ENCODE measurements at places on chromosomes 6 and 20.
A peak's percentile ranks its signal among the peaks of the same experiment; 100 is the strongest.

GRCh38 chr6:121302882-121303281 is 31.4 kb downstream of the TBC1D32 start:
- no peak for DNase-seq

- peak; percentile 79 for DNase-seq
Observed at GRCh38 chr6:149864578-149865535, 698 bp upstream of the LRP11 start.

- DNase-seq, result peak; percentile 88
Observed at GRCh38 chr6:155062866-155063341, 67.8 kb downstream of the TIAM2 start.

GRCh38 chr6:11552442-11552841 is 14.9 kb downstream of the TMEM170B start:
- DNase-seq, result no peak

GRCh38 chr20:45010399-45010828 is 44.1 kb downstream of the STK4 start:
- DNase-seq, result peak; percentile 89

DNA sequence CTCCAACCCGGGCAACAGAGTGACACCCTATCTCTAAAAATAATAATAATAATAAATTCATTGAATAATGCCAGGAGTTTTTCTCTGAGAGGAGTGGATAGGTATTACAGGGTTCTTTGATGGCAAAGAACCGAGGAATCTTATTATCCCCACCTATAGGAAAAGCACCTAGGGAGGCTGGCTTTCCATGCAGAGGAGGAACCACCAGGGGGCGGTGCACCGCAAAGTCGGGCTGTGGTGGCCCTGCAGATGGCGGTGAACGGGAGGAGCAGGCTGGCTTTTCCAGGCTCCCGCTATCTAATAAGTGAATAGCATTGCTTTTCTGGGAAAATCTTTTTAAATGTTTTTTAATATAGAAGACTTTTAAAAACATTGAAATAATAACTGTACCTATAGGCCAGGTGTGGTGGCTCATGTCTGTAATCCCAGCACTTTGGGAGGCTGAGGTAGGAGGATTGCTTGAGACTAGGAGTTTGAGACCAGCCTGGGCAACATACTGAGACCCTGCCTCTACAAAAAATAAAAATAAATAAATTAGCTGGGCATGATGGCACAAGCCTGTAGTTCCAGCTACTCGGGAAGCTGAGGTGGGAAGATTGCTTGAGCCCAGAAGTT is 864.2 kb downstream of the KIF16B start:
- no peak for DNase-seq

DNA sequence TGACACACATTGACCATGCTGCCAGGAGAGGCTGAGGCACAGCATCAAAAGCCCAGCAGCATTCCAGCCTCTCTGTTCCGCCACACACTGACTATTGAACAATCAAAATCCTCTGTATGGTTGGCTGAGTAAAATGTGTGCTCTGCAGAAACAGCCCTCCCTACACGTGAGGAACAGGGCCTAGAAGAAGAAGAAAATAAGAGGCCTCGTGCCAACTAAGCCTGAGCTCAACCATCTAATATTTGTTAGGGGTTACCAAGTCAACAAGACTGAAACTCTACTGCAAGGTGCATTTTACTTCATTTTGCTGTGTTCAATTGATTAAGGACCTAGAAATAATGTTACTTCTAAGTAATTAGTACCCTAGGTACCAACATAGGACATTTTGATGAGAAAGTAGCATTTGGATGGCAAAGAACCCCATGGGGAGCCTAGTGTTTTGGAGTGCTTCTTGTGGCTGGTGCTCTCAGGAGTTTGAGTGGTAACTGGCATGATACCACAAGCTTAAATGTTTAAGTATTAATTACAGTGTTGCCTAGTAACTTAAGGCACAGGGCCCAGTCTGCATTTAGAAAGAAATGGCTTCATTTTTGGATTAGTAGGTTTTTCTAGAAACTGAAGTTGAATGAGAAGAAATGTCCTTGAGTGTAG is 146.6 kb upstream of the PLN start:
- no peak for DNase-seq

- no peak for DNase-seq
Observed at GRCh38 chr20:62628691-62629090, 13.6 kb upstream of the SLCO4A1 start.

GRCh38 chr20:60091861-60092260 is 133.6 kb downstream of the CDH26 start:
- DNase-seq, result no peak

DNA sequence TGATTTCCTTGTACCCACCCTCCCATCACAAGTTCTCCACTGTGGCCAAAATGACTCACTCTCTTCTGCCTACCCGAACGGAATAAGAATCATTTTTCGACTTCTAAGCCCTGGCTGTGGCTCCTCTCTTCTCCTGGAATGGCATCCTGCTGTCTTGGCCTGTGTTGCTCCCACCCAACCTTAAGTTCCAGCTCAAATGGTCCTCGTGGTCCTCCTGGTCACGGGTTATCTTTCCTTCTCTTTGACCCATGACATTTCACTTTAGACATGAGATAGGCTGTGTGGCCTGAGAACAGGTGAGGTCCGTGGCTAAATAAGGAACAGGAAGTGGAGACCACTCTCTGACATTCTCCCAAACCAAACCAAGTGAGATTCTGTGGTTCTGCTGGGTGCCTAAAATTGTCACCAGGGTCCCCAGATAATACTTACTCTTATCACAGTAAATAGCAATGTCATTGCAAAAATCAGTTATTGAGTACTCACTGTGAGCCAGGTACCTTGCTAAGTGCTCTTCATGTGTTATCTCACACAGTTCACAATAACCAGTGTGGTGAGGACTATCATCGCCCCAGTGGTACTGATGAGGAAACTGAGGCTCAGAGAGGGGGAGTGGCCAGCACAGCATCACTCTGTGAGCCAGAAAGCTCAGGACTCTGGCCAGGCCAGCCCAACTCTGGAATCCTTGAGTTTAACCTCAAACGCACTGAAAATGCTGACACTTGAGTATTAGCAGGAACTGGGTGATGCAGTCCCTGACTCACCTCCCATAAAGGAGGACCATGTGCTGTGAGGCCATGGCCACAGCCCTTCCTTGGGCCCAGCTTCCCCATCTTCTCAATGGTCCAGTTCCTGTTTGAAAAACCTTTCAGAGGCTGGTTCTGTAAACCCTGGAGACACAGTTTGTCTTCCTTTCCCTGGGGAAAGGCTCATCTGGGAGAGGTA is 74.8 kb upstream of the SIRPA start:
- peak; percentile 61 for DNase-seq

DNA sequence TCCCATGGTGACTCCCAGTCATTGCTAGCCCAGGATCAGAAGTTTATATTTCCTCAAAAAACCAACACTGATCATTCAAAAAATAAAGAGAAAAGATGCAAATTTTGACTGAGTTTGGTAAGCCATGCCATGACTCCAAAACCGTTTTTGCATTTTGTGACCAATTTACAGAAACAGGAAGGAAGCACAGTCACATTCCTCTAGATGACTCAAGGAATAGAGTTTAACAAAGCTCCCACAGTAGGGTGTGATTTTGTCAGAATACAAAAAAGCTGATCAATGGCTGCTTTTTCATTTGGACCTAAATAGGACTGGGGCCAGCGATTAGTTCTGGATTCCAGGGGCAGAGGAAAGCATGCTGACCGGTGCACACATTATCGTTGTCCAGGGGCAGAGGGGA is 179.4 kb upstream of the AFDN start:
- no peak for DNase-seq

DNA sequence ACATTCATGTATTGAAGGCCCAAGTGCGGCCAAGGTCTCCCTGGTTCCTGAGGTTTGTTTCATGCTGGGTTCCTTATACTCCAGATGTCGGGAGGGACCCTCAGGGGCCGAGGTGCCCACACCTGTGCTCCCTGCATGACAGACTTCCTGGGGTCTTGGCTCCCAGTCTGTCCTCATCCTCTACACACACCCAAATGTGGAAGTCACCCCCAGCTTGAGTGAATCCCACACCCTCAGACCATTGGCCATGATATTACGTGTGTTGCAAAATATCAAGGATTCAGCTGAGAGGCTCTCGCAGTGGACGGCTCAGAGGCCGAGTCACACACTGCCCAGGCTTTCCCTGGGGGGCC is 82.2 kb upstream of the DUSP22 start:
- no peak for DNase-seq

DNA sequence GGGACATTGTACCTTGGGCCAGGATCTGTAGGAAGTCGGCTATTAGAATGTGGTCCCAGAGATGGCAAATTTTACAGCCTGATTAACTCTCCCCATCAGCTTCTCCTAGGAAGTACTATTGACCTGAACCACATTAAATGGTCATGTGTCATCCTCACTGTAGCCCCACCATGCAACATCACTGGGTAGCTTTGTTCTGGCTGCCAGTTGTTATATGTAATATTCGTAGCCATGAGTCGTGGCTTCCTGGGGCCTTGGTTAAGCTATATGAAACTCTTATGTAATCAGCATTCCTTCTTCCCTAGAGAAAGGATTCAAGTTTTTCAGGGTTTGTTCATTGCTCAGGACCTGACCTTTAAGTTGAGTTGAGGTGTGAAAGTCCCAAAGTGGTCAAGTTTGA is 125.7 kb downstream of the ANKS1A start:
- DNase-seq, result peak; percentile 74

DNA sequence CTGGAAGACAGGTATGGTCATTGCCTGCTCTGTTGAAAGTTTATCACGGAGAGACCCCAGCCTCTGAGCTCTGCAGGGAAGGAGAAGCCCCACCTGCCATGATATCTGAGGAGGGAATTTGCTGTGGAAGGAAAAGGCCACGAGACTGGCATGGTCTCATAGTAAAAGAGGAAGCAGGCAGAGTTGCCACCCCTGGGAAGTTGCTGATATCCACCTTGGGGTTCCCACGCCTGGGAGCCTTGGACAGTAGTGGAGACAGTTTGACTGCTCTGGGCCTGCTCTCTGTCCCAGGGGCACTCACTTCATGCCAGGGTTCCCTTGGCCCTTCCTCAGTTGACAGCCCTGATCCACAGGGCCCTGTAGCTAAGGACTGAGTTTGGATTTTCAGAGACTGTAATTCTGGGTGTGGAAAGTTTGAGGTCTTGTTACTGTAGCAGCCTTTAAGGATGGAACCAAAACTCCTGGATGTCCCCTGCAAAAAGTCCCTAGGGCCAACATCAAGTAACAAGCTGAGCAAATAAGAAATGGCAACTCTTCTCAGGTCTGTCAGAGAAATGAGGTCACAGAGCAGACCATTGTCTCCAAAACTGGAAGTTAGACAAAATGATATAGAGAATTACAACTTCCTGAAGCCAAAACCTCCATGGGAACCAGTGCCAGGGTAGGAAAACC is 6.9 kb upstream of the SIRPB1 start:
- no peak for DNase-seq

DNA sequence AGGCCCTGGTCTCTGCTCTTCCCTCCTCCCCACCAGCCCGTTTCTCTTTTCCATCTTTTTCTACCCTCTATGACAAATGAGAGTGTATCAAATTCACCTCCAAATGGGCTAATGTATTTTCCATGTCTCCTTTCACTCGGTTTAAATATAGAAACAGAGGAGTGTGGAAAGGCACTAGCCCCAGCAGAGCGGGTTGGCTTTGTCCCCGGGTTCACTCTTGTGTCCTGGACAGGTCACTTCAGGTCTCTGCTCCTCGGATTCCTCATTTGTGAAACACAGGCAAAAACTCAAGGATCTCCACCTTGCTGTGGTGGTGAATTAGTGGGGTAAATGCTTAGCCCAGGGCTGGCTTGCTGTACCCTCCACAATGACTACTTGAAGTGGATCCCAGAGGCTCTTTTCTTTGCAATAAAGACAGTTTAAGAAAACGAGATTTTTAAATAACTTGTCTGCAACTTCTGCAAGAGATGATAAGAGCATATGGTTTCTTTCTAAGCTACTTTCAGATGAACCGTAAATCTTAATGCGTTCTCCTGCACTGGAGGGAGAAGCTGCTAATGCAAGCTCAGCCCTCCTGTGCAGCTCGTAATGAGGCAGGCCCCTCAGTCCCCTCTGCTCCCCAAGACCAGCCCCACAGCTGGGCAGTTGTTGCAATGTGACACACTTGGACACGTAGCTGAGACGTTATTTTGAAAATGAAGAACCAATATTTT is 292.9 kb downstream of the THBS2 start:
- no peak for DNase-seq

DNA sequence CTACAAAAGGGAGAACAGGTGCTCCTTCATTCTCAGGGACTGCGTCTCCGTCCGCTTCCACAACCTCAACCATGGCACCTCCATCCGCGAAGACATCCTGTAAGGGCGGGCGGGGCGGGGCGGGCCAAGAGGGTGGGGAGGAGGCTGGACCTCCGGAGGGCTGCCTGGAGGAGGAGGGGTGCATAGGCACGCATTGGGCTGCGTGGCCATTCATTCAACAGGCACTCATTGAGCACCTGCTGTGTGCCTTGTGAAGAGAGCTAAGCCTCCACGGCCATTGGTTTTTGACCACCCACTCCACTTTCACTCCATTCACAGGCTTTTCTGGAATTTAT is 435 bp downstream of the ZSWIM3 start:
- no peak for DNase-seq

GRCh38 chr6:50030777-50031562 is 9.2 kb upstream of the DEFB110 start:
- DNase-seq, result peak; percentile 38

GRCh38 chr6:126069449-126069848 is 83.1 kb downstream of the TRMT11 start:
- DNase-seq, result no peak

- peak; percentile 67 for DNase-seq
Observed at GRCh38 chr20:266596-267562, 9.4 kb downstream of the DEFB132 start.

GRCh38 chr6:126531840-126532239 is 191.9 kb downstream of the CENPW start:
- no peak for DNase-seq

GRCh38 chr6:43772681-43773049 is 2.7 kb downstream of the VEGFA start:
- DNase-seq, result no peak

DNA sequence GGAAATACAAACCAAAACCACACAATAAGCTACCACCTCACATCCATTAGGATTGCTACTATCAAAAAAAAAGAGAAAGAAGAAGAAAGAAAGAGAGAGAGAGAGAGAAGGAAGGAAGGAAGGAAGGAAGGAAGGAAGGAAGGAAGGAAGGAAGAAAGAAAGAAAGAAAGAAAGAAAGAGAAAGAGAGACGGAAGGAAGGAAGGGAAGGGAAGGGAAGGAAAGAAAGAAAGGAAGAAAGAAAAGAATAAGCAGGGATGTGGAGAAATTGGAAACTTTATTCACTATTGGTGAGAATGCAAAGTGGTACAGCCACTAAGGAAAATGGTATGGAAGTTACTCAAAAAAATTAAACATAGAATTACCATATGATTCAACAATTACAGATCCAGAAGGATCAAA is 159.9 kb downstream of the ID4 start:
- no peak for DNase-seq

- DNase-seq, result no peak
Observed at GRCh38 chr6:111301946-111302345, 181.1 kb downstream of the REV3L start.

GRCh38 chr6:7267071-7267465 is 45.9 kb downstream of the SSR1 start:
- DNase-seq, result no peak

DNA sequence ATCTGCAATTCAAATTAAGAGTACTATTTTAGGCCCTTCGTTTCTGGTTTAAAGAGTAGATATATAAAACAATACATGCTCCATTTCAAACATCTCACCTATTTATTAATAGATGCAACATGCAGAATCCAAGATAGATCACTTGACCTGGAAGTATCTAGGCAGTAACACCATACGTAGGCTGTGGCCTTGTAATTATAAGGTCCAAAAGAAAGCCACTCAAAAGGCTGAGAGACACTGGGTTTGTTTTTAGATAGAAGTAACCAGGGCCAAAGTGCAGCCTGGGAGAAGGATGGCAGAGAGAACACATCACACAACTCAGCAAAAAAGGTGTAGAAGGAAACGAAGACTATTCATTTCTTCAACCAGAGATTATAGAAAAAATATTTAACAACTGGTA is 8.4 kb upstream of the GFOD1 start:
- DNase-seq, result no peak
